ENCODE measurements at places on chromosomes 7 and 10. TPM values are rescaled to one million over a fixed set of nuclear protein-coding genes. Genes with fewer than 3 reads are reported as not detected.

ANKRD61 gene
- under 0.01 TPM for total RNA-seq

HHEX gene
- total RNA-seq: 36.8 TPM

RNF32 gene
- 0.26 TPM for total RNA-seq

TMEM184A gene
- under 0.01 TPM for total RNA-seq

ALOX5 gene
- total RNA-seq: not detected

UNCX gene
- not detected for total RNA-seq

RAPGEF5 gene
- total RNA-seq: 171 TPM

PARD3 gene
- total RNA-seq: 22.6 TPM

WAPL gene
- 34.8 TPM for total RNA-seq

GGCT gene
- 33.4 TPM for total RNA-seq

PYROXD2 gene
- 2.3 TPM for total RNA-seq

MOGAT3 gene
- total RNA-seq: not detected

LRIT1 gene
- not detected for total RNA-seq

PHKG1 gene
- 0.13 TPM for total RNA-seq

CYP2E1 gene
- 0.13 TPM for total RNA-seq

AMPH gene
- total RNA-seq: not detected

Measured in dermis microvascular lymphatic vessel endothelial cell (primary cell).